ENCODE measurements at places on chromosomes 2 and 18.

- no peak for DNase-seq
Measured at GRCh38 chr2:180716186-180717180, 263.9 kb upstream of the UBE2E3 start.

GRCh38 chr2:186968277-186968676 is 119.3 kb upstream of the ZSWIM2 start:
- no peak for DNase-seq

GRCh38 chr18:42028247-42028832 is 73.3 kb downstream of the PIK3C3 start:
- DNase-seq, result peak; percentile 2

- DNase-seq, result no peak
Measured at GRCh38 chr2:8154270-8154669, 527.6 kb upstream of the ID2 start.

GRCh38 chr2:177972782-177973181 is 99.8 kb downstream of the PDE11A start:
- no peak for DNase-seq

DNA sequence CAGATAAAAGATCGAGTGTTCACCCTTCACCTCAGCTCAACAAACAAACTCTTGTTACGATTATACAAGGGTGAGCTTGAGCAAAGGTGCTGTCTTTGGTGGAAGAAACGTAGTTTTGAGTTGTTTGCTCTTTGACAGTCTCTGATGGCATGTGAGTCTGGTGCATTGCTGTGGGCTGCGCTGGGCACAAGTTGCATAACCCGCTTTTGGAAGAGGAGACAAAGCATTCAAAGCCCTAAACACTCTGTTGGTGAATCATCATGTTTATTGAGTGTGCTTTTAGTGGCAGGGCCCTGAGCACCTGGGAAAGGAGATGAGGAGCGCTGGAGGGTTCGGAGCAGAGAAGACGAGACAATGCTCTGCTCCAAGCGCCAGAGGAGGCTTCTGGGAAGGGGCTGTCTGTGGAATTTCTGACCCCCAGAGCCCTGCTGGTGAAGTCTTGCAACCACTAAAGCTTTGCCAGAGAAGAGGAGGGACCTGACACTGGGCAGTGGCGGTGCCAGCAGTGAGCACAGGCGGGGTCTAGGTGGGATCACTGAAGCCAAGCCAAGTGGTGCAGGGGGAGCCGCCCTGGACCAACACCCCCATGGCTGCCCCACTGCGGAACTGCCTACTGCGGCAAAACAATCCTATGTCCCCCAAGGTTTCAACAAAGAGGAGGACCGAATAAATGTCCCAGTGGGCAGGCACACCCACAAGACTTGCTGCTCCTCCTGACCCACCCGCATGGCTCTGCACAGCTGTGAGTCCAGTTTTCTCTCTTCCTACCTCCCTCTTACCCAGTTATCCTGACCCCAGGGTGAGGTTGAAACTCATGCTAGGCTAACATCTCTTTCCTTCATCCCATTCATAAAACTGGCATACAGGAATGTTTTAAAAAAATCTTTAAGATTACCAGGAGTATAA is 64.0 kb downstream of the TNFRSF11A start:
- DNase-seq, result no peak

DNA sequence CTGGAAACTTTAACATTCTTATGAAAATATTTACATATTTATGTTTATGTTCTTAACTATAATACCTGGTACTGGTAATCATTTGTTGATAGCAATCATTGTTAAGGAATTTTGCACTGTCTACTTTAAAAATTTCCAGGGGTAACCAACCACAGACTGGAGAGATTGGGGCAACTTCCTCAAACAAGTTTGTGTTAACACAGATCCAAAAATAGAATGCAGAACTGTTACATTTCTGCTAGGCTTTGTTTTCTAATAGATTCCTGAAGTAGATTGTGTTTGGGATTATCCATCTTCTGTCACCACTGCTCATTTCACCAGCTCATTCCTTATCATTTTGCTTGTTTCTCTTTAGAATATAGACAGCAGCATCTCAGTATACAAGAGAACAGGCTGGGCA is 23.7 kb downstream of the RNF125 start:
- no peak for DNase-seq

All from effector memory CD8-positive, alpha-beta T cell (primary cell).